ENCODE measurements at places on chromosomes 1 and 21.

DNA sequence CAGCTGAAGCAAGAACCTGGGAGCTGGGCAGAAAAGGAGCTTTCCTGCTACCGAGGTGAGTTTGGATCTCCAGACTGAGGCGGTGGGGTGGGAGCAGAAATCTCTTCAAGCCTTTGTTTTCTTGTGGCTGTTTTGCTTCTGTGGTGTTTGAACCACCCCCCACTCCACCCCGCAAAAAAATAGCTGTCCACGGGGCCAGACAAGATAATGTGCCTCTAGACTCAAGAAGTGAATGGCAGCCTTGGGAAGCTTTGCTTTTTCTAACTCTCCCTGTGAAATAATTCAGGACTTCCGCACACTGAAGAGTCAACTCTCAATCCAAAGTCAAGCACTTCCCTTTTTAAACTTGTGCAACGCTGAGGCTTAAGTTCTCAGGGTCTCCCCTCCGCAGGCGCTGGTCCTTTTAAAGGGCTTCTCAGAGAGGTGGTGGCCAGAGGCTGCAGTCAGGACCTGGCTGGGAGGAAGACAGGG, 159.6 kb upstream of the COA6 start:
- no peak for DNase-seq

DNA sequence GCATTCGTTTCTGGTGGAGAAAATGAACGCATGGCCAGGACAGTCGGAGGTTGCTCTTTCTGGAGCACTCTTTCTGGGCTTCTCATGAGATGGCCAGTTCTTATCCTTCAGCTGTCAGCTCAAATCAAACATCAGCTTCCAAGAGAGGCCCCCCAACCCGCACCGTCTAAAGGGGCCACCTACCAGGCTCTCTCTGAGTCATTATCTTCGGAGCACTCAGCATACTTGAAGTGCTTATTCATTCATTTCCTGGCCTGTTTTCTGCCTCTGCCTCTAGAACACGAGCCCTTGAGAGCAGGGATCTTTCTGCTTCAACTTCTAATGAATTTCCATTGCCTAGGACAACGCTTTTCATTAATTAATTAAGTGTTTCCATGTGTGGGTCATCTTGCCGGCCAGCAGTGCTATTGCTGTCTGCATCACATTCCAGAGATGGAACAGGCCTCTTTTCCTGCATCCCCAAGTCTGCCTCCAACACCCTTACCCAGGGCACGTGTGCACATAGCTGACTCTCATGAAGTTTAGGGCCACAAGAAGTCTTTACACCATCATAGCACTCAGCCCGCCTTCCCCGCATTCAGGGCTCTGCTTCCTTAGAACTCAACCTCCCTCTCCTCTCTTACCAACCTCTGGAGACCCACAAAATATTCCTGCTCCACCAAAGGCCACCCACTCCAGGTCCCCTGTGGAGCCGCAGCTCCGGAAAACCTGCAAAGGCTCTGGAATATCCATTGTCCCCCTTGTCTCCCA, 52.1 kb upstream of the LAPTM5 start:
- no peak for DNase-seq

- DNase-seq: no peak
Measured at GRCh38 chr1:231841616-231842344, 215.2 kb downstream of the DISC1 start.

DNA sequence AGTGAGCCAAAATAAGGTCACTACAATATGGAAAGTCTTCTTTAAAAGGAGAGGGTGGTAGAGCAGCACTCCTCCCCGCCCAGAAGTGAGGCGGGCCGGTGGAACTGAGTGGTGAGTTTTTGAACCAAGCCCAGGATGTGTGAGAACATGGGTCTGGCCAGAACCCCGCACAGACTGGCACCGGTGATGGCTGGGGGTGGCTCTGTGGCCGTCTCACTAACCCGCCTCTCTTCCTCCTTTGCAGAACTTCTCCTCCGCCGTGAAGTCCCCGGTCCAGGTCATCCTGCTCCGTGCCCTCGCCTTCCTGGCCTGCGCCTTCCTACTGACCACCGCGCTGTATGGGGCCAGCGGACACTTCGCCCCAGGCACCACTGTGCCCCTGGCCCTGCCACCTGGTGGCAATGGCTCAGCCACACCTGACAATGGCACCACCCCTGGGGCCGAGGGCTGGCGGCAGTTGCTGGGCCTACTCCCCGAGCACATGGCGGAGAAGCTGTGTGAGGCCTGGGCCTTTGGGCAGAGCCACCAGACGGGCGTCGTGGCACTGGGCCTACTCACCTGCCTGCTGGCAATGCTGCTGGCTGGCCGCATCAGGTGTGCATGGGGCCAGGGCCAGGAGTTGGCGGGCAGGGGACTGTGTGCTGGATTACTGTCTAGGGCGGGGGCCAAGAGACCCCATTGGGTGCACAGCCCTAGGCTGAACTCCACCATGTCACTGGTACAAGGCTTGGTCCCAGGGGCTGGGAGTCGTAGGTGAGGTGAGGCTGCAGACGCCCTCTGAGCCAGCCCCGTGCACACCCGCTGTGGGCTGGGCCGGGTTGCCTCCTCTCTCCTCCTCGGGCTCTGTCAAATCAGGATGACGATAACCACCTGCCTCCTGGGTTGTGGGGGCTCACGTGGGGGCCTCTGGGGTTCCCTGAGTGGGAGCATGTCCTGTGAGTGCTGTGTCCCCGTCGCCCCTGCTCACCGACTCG, 12.4 kb downstream of the TMEM201 start:
- no peak for DNase-seq

- DNase-seq: no peak
Measured at GRCh38 chr1:234238060-234238459, 135.2 kb upstream of the COA6 start.

DNA sequence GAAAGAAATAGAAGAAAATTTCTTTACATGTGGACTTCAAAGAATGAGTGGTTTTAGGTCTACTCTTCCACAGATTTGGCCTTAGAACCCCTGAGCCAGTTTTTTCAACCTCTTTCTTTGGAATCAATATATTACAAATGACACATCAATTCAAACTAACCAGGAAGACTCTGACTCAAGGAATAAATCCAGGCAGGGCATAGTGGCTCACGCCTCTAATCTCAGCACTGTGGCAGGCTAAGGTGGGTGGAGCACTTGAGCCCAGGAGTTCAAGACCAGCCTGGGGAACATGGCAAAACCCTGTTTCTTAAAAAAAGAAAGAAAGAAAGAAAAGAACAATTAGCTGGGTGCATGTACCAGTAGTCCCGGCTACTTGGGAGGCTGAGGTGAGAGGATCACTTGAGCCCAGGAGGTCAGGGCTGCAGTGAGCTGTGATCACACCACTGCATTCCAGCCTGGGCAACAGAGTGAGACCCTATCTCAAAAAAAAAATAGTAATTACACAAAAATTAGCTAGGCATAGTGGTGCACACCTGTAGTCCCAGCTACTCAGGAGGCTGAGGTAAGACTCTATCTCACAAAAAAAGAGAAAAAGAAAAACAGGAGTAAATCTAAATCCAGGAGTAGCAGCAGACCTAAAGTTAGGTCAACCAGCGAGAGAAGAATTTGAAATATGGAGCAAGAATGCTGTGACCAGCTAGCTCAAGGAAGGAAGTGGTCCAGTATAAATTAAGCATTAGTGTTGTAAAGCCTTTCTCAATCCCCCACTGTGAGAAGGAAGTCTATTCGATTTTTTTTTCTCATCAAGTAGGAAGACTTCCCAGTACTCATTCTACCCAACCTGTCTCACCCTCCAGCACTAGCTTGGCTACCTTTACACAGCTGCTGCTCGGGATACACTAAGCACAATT, 1.9 kb downstream of the SORT1 start:
- DNase-seq: no peak

- DNase-seq: no peak
Measured at GRCh38 chr1:64631346-64632034, 113.4 kb upstream of the RAVER2 start.

- DNase-seq: no peak
Measured at GRCh38 chr1:59291561-59291960, 5.3 kb upstream of the FGGY start.

- no peak for DNase-seq
Measured at GRCh38 chr1:78728359-78728758, 78.7 kb downstream of the IFI44 start.

- DNase-seq: no peak
Measured at GRCh38 chr1:91221017-91221416, 183.6 kb downstream of the HFM1 start.

DNA sequence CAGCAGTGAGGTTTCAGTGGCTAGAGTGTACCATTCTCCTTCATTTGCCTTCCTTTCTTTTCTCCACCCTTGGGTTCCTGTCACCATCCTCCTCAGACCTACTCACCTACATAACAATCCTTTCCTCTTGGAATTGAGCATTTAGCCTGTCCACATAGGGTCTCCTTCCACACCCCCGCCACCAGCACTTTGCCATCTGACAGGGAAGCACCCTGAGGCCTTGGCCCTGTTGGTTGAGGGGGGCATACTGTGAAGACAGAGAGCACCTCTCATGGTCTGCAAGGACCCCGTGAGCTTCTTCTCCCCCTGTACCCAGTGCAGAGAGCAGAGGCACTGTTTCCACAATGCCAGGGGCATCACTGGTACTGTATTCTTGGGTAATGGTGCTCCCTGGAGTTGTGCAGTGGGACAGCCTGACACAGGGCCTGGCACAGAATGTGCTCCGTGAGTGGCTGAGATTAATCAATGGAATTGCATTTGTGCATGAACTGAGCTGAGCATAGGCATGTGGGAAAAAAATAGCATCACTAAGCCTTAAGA, 14.9 kb upstream of the SLC5A9 start:
- DNase-seq: no peak

DNA sequence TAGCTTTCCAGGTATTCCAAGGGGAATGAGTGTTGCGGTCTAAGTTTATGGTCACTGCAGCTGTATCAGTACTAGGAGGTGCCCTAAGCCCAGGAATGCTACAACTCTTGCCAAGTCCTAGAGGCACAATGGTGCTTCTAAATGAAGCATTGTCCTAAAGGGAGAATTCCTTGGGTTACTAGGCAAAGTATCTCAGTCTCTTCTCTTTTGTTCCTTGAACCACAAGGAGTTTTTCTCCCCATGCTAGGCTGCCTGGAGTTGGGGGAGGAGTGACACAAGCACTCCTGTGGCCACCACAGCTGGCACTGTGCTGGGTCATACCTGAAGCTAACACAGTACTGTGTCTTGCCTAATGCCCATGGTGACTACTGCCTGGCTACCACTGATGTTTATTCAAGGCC, 50.7 kb downstream of the KMO start:
- no peak for DNase-seq

DNA sequence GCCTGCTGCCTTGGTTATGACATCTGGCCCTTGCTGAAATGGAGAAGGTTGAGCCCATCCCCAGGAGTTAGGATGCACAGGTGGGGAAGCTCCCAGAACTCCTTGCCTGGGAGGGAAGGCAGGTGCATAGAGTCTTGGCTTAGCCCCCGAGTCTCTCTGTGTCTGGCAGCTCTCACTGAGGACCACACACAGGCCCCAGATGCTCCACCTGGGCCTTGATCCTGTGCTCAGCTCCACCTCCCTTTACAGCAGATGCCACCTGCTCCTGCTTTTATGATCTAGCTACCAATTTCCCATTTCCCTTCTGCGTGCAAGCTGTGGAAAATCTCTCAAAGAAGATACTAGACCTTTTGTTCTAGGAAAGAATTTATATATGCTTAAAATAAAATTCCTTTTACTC, 28.8 kb upstream of the KCNJ6 start:
- DNase-seq: no peak

- no peak for DNase-seq
Measured at GRCh38 chr1:231964241-231964640, 337.7 kb downstream of the DISC1 start.

GRCh38 chr1:47711184-47711847, 273.5 kb downstream of the FOXD2 start:
- DNase-seq: no peak

DNA sequence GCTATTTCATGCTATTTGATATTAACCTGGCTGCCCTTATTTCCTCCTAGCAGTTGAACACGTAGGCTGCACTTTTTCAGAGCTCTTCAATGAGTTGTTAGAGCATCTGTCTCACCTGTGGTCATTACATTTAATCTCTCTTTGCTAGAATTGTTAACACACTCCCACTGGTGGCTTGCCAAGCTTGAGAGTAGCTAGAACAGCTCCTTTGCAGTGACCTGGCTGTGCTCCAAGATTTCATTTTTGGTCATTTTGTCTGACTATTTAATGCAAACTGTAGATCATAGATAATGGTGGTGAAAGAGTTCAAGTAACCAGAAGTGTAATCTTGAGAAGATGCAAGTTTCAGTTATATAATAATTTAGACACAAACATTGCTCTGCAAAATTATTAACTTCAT, 105.6 kb downstream of the LRRC7 start:
- DNase-seq: no peak
